ENCODE measurements at places on chromosomes 5 and 9.

DNA sequence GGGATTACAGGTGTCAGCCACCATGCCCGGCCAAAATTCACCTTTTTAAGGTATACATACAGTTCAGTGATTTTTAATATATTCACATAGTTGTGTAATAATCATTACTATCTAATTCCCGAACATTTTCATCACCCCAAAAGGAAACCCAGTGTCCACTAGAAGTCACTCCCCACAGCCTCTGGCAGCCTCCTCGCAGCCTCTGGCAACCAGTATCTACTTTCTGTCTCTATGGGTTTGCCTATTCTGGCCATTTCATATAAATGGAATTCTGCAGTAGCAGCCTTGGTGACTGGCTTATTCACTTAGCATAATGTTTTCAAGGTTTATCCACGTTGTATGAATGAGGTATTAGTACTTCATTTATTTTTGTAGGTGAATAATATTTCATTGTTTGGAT, 59.0 kb downstream of the UBAP1 start:
- no peak for DNase-seq

DNA sequence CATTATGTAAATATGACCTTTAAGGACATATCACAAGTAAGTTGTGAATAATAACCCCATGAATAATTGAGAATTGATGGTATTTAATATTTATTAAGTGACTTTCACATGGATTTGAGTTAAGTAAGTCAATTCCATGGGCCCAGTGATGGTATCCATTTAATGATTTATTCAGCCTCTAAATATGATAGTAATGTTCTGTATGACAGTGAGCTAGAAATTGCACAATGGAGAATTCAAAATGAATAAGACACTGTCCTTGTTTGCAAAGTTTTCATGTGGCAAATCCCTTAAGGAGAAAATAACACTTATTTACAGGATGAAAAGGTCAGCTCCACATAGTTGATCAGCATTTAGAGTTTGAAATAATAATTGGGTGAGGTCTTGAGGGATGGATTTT, 160.7 kb downstream of the PDE4D start:
- no peak for DNase-seq

DNA sequence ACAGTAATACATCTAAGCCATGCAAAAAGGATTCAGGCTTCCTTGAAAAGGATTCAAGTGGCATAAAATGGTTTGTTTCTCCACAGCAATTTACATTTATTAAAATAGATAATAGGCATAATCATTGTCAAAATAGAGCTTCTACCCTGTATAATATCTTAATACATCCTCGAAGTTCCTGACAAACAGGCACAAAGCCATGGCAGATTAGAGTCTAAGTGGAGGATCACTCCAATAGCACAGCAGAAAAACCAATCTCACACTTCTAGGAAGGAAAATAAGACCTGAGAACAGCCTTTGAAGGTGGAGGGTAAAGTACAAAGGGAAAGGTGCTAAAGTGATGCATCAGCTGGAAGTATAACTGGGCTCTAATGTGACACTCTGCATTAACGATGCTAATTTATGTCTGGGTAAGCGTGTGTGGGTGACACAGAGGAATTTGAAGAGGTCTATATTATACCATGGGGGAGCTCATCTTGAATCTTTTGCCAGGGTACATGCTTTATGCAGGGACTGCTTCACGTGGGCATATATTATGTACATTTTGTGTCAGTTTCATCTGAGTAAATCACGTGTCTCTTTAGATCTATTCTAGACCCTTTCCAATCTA, 28.8 kb downstream of the PPP2R2B start:
- no peak for DNase-seq

DNA sequence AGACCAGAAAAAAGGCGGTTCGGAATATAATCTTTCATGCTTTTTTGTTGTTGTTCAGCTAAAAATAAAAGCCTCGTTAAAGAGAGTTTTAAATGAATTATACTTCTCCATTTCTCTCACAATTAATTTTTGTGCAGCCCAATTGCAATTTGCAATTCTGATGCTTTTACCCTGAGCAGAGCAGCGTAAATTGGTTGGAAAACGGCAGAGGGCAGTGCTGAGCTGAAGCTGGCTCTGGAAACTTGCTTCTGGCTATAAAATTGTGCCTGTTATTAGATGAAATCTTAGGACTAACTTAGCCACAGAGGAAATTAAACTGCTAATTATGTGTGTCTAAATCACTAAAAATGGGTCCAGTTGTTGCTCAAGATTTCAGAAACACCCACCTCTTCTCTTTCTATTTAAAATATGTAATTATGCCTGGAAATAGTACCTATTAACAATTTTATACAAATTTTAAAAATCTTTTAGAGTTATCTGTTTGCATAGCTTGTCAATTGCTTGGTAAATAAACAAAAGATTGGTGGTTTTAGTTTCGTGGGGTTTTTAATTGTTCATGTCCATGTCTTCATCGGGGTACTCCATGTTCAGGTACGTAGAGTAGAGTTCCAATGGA, 441.8 kb upstream of the TLE4 start:
- DNase-seq = peak; percentile 9

GRCh38 chr9:97372580-97372979, 39.3 kb upstream of the TDRD7 start:
- no peak for DNase-seq

- DNase-seq = peak; percentile 41
Measured at GRCh38 chr5:135534609-135535419, 950 bp downstream of the NEUROG1 start.

DNA sequence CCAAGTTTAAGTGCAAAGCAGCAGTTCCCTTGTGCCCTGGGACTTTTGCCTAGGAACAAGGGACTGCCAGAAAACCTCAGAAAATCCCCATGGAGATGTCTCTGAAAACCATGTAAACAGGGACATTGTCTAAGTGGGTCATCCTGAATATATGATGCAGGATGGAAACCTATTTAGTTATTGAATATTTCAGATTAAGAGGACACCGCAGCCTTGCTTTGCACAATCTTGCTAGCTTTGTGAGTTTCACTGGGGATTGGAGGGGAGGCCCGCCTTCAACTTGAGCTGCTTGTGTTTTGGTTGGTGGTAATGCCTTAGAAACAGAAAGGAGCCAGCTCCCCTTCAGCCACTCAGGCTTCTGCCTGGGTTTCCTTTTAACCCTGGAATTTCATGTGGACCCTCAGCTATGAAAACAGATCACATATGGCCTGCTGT, 112.8 kb downstream of the C9orf152 start:
- DNase-seq = no peak

DNA sequence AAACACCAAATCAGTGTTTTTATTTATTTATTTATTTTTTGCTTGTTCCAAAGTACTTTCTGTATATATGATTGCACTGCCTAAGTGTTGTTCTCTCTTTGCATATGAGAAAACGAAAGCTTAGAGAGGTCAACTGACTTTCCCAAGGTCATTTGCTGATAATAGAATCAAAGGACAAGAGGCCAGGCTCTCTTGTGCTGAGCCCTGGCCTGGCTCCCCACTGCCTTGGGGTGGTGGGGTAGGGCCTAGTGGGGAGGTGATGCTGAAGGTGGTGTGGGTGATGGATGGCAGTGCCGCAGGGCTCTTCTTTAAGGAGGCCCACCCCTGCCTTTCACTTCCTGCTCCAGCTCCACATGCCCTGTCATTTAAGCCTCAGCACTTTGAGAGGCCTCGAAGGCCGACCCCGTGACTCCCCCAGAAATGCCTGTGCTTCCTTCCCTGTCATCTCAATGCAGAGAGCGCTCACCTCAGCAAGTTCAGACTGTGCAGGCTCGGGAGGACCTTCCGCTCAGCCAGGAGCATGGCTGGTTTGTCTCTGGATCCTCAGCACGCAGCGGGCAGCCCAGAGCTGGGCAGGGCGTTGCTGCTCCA, 59.5 kb downstream of the SMIM23 start:
- no peak for DNase-seq

GRCh38 chr9:16385590-16385989, 484.9 kb downstream of the BNC2 start:
- DNase-seq = no peak

GRCh38 chr9:126327714-126328185, 1.1 kb downstream of the MVB12B start:
- no peak for DNase-seq

DNA sequence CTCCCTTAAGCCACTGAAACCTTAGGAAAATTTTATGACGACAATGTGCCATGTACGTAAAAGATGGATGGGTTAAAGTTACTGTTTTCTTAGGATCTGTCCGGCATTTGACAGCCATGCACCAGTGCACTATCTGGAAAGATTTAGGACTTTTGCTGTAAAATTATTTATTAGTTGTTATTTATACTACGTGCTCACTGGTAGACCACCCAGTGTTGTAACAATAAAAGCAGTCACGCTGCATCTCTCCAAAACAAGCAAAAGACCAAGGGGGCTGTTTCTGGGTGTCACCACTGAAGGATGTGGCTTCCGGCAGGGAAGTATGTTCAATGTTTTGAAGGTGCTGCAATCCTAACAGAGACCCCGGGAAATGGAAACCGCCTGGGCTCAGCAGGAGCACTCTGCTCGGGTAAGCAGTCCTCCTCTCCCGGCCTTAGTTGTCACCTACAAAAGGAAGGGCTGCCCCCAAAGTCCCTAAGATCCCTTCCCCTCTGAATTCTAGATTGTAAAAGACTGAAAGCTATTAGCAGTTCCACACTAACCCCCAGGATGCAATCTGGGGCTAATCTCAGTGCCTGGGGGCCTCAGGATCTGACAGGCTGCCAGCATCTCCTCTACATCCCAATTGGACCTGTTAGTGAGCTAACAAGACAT, 38.6 kb downstream of the SAXO1 start:
- DNase-seq = no peak

DNA sequence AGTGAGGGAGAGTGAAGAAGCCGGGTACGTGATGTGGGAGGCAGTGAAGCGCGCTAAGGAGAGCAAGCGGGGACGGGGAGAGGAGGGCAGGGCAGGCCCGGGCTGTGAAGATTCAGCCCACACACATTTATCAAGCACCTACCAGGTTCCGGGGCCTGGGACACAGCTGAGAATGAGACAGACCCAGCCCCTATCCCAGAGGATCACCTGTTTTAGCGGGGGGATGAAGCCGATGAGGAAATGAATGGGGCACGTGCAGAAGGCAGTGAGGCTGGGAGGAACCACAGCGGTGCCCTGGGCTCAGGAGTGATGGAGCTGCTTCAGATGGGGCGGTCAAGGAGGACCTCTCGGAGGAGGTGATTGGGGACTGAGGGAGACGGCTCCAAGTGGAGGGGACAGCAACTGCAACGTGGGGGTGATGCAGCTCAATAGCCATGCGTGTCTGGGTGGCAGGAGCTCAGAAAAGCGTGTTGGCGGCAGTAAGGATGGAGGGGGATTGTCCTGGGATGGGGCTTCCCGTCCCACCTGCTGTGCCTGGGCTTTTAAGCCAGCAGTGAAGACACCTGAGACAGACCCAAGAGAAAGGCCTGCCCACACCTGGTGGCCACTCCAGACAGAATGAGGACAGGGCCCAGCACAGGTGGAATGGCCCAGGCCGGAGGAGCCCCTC, 77.5 kb upstream of the UNC5A start:
- DNase-seq = no peak

DNA sequence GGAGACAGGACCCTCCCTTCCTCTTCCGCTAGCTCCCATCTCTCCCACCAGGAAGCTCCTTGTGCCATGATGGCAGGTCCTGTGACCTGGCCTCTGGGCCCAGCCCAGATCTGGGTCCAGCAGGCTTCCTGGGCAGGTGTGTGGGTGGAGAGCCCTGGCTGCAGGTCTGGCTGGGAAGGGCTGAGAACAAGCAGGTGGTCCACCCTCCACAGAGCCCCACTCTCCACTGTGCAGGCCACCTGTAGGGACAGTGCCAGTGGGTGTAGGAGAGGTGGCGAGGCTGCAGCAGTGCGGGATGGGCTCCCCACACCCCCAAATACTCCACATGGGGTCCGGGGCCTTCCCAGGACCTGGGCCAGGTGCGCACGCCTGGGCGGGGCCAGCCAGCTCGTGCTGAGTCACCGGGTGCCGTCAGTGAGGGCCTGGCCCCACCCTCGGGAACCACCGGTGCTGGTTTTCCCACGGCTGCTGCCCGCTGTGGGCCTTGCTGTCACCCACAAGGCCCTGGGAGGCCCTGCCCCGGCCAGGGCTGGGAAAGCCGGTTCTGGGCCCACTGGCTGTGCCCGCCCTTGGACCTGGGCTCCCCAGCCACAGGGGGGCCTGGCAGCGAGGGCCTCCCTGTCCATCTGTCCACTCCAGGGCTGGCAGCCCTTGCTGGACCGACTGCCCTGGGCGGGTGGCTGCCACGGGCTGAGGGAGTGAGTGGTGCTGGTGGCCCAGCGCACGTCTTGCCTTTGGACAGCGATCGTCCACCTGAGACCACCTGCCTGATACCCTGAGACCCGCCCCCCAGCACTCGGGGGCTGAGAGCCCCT, 9.3 kb upstream of the NRARP start:
- DNase-seq = no peak

DNA sequence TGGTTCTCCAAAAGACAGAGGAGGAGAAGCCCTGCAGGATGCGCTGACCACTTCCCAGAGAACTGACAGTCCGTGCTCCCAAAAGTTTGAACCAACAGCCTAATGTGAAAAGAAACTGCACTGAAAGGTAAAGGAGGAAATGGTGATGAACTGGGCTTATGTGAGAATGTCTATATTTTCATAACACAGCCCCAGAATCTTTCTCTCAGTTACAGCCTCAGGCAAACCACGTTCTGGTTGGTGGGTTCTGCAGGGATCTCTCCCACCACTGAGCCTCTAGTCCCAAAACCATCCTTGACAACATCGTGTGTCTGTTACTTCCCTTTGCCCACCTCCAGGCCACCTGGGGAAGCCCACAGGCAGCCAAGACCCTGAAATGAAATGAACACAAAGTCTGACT, 23.9 kb downstream of the SPARC start:
- DNase-seq = no peak

Measured in erythroblast (primary cell).